ENCODE measurements at places on chromosomes 4 and X.
A peak's percentile ranks its signal among the peaks of the same experiment; 100 is the strongest.

- DNase-seq: no peak
Observed at GRCh38 chrX:16986169-16986568, 39.7 kb downstream of the REPS2 start.

- no peak for DNase-seq
Observed at GRCh38 chrX:136258951-136259350, 7.8 kb upstream of the MAP7D3 start.

GRCh38 chrX:46589977-46590723 is 16.6 kb downstream of the CHST7 start:
- DNase-seq: no peak

DNA sequence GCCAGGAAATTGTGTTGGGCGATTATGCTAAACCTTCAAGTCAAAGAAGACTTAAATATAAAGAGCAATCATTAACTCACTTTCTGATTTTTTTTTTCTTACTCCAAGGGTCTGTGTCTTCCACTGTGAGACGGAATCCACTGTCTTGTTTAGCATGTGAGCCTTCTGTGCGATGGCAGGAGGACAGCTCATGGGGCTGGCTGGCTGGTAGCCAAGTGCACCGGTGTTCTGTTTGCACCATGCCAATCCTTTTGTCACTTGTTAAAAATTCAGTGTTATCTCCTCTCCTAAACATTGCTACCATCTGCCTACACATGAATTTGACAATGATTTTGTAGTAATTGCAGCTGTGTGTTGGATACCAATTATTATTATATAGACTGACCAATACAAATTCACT is 1056.3 kb upstream of the IGFBP7 start:
- no peak for DNase-seq

GRCh38 chr4:159284733-159285132 is 181.9 kb downstream of the RAPGEF2 start:
- no peak for DNase-seq

DNA sequence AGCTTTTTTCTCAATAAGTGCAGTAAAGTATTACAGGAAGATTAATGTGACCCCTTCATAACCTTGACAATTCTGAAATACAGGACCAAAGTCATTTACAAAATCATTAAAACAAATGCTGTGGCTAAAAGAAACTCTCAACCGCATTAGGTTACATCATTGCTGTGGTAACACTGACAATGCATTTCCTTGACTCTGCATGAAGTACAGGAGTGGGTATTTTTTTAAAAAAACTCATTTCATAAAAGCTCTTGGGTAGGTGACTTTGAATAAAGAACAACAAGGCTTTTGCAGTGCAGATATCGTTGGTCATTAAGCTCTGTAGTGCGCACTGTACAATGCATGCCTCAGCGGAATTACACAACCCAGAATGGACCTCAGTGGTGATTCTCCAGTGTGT is 23.4 kb upstream of the XK start:
- DNase-seq: no peak

DNA sequence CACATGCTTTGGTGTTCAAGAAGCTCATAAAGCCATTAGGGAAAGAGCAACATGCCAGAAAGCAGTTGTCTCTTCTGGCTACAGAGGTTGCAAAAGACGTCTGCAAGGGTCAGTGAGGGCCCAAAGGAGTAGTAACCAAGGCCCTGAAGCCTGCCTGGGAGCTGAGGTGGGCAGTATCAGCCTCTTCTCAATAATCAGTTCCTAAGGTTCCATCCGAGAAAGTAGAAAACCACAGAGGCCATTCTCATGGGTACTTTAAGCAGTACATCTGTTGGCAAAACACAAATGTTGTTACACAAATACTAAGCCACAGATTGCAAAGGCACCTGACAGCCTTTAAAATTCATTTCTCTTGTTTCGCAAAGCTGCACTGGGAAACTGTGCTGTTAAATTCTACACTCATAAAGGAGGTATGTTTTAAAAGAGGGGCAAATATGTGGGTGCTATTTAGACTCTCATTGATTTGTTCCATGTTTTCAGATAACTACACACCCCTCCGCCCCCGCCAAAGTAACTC is 37.7 kb downstream of the MECP2 start:
- no peak for DNase-seq

GRCh38 chr4:168725930-168726329 is 229.1 kb downstream of the PALLD start:
- no peak for DNase-seq

DNA sequence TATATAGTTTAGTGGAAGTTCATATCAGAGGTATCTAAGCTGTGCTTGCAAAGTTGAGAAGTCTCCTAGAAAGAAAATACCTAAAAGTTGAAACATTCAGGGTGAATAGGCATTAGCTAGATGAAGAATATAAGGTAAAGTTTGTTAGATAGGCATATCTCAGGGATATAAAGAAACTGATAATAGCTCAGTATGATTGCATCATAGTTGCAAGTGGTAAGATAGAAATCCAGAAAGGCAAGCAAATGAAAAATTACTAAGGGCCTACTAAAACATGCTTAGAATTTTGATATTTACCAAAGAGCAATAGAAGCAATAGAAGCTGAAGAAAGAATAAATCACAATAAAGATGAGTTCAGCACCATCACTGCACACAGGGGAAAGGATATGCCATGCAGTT is 610.0 kb upstream of the ADGRL3 start:
- DNase-seq: no peak

- no peak for DNase-seq
Observed at GRCh38 chr4:141899541-141899940, 263.2 kb downstream of the IL15 start.

DNA sequence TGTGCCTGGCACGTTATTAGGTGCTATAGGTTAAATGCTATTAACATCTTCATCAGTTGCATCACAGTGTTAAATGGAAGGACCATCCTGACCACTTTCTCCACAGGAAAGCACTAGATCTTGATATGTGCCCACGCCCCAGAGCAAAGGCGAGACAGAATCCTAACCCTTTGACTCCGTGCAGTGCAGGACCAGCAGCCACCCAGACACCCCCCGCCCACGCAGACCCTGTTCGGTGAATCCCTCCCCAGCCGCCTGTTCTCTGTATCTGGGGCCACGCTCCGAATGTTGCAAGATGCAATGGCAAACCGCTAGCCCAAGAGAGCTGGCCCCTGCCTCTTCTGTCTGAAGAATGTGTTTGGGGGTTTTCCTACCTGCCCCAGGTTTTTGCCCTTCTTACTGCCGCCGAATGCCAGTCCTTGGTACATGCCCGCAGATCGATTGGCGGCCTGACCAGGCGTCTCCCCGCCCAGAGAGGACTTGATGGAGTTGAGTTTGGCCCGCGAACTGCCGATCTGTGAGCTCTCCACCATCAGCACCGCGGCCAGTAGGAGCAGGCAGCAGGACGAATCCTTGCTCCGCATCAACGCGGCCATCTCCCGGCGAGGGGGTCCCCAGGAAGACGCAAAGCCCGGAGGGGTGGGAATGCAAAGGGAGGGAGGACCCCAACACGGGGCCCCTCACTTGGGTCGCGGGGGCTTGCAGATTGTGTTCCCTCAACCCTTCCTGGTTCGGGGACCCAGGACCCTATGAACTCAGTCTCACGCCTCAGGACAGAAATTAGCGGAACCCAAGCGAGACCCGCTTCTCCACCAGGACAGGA is 906 bp downstream of the DKK2 start:
- peak; percentile 79 for DNase-seq

- peak; percentile 79 for DNase-seq
Observed at GRCh38 chr4:3415471-3416141, 26.2 kb upstream of the HGFAC start.

DNA sequence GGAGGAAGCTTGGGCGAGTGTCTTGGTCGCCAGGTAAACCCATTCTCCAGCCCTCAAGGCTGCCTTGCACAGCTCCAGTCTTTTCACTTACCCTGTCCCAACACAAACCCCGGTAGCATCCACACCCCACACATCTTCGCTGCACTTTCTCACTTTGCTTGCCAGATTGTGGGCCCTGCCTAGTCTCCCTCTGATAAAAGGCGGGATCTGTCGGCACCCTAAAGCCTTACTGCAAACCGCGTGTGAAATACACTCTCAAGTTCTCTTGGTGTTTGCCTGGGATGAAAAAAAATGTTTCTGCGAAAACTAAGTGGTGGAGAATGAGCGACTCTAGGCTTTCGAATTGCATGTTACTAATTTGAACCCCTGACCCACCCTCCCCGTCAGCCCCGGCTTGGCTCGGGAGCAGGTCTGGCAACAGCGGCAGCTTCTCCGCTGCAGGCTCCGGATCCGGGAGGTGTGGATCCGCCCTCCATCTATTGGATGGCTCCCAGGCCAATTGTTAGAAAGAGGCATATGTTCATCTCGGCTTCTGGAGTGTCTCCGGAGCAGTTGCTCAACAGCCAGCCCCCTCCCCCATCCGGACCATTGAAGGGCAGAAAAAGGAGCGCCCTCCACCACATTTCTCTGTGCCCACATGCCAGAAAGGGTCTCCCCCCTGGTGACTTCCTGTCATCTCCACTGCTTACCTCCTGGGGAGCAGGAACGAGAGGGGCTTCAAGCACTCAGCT is 3.0 kb upstream of the CITED1 start:
- DNase-seq: peak; percentile 85

DNA sequence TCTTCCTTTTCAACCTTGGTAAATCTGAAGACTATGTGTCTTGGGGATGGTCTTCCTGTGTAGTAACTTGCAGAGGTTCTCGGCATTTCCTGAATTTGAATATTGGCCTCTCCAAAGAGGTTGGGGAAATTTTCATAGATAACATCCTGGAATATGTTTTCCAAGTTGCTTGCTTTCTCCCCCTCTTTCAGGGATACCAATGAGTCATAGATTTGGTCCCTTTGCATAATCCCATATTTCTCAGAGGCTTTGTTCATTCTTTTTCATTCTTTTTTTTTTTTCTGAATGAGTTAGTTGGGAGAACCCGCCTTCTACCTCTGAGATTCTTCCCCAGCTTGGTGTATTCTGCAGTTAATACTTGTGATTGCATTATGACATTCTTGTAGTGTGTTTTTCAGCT is 549.2 kb upstream of the AMOT start:
- DNase-seq: no peak

GRCh38 chrX:104618106-104618895 is 52.3 kb downstream of the IL1RAPL2 start:
- no peak for DNase-seq

DNA sequence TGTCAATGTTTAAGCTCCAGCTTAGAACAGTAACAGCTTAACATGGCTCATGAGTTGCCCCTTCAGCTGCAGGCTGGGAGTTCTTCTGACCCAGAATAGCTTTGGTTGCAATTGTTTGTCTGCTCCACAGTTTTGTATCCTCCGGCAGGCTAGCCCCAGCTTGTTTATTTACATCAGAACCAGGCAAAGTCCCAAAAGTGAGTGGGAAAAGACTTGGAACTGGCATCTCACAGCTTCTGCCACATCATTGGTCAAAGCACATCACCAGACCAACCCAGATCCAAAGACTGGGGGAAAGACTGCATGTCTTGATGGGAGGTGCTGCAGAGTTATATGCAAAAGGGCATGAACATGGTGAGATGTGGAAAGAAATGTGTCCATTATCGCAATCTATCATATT is 231.2 kb upstream of the CPEB2 start:
- DNase-seq: no peak

GRCh38 chrX:74492720-74493201 is 71.5 kb downstream of the SLC16A2 start:
- no peak for DNase-seq

- no peak for DNase-seq
Observed at GRCh38 chr4:32191961-32192360, 1471.8 kb downstream of the PCDH7 start.

DNA sequence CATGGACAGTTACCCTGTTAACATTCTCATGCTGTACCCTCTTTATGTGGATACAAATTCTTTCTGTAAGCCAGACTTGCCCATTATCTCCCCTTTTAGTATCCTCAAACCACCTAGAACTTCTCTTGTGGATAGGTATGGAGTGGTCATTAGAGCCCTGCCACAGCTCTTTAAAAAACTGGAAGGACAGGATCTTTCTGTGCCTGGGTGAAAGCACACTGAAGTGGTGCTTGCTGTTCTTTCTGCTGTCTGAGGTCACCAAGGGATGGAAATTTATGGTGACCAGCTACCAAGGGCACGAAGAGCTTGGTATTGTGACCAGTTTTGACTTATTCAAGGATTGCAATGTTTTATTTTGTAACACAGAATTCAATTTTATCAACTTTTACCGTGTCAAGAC is 344.2 kb downstream of the CBLL2 start:
- no peak for DNase-seq

- DNase-seq: no peak
Observed at GRCh38 chr4:44927399-44928380, 201.3 kb upstream of the GNPDA2 start.

- DNase-seq: no peak
Observed at GRCh38 chr4:20462426-20463175, 210.9 kb downstream of the SLIT2 start.

DNA sequence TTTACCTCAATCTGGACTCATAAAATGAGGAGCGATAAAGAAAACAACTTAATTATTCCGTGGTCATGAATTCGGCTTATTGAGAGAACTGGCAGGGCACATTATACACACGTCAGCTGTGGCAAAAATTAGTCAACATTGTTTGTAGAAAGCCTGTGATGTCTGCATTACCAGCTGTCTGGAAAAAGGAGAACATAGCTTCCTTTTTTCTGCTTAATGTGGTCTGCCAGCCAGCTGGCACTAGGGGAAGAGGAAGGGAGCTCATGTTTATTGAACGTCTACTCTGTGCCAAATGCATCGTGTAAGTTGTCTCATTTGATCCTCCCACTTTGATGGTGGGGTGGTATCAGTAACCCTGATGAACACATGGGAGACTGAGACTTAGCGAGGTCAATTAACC is 367.6 kb downstream of the ARHGAP24 start:
- no peak for DNase-seq

- DNase-seq: no peak
Observed at GRCh38 chrX:38151441-38151840, 69.2 kb downstream of the SRPX start.

GRCh38 chrX:147741776-147742175 is 169.9 kb upstream of the FMR1 start:
- DNase-seq: no peak

- no peak for DNase-seq
Observed at GRCh38 chrX:13093529-13094140, 49.2 kb upstream of the FAM9C start.

GRCh38 chr4:183390374-183390773 is 54.1 kb upstream of the CDKN2AIP start:
- DNase-seq: no peak

DNA sequence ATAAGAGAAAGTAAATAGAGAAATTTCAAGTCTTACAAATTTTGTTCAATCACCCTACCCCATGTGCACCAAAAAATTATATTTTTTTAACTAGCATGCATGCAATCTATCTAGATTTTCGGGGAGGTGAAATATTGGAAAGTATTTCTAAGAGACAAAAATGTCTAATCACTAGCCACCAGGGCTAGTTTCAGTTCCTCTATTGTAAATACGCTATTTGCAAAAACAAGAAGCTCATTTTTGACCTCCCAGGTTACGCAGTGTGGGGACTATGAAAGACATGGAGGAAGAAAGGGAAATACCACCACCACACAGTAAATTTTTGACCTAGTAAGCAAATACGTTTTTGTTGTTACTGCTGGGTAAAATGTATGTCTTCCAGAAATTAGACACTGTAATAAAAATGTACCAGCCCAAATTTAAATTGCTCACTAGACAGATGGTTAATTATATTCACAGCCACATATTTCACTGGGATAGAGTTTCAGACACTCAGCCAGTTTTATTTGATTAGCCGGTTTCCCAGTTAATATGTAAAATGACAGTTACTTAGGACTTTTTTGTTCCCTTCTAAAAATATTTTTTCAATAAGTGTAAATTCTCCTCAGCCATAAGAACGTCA is 2.2 kb downstream of the NEXMIF start:
- DNase-seq: no peak

- no peak for DNase-seq
Observed at GRCh38 chrX:130055103-130055502, 55.2 kb downstream of the ELF4 start.

- DNase-seq: no peak
Observed at GRCh38 chr4:4284827-4285618, 4.9 kb downstream of the LYAR start.

Data from posterior vena cava (tissue), 2 donors.